Spinal cord (tissue), 10 donors: ENCODE measurements at places on chromosomes 4 and X.

- DNase-seq: no peak
- H3K27ac ChIP-seq: no peak overlapping the region
- no peaks in the 10 kb centered on the region for H3K4me1 ChIP-seq
These were observed 56.9 kb upstream of the SPRY1 start for GRCh38 chr4:123339507-123340380.

- no peaks in the 10 kb centered on the region for H3K36me3 ChIP-seq
- H3K27me3 ChIP-seq: no peaks in the 10 kb centered on the region
- no peak for DNase-seq
- H3K4me3 ChIP-seq: no peak overlapping the region
These were observed 225.1 kb downstream of the NR3C2 start for GRCh38 chr4:148216866-148217814.

- DNase-seq: no peak
- H3K36me3 ChIP-seq: no peaks in the 10 kb centered on the region
- H3K27ac ChIP-seq: no peak overlapping the region
- no peaks in the 10 kb centered on the region for H3K27me3 ChIP-seq
These were observed 150.5 kb upstream of the DDIT4L start for GRCh38 chr4:100340512-100341485.

DNA sequence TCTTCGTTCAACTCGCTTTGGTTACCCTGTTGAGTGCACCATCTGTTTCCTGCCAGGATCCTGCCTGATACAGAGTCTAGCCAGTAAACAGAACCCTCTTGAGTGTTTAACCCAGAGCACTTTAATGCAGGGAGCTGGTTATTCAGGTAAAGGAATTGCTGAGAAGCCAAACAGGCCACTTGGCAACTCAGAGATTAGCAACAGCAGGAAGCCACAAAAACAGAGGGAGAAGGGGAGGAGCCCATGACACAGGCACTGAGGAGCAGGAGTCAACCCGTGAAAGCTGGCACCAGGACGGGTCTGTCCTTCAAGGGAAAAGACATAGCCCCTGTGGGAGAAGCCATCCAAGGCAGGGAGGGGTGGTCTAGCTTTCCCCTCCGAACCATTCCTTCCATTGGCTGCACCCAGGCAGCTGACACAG lies 641.4 kb downstream of the ZNF674 start:
- no peak for DNase-seq
- no peak overlapping the region for H3K4me3 ChIP-seq
- H3K4me1 ChIP-seq: peaks cover 6% of the 10 kb centered on the region
- H3K36me3 ChIP-seq: no peaks in the 10 kb centered on the region
- peaks cover 6% of the 10 kb centered on the region for H3K27me3 ChIP-seq
- no peak overlapping the region for H3K27ac ChIP-seq

GRCh38 chrX:12886545-12886944 lies 19.7 kb downstream of the TLR7 start:
- DNase-seq: no peak
- no peaks in the 10 kb centered on the region for H3K4me1 ChIP-seq
- H3K36me3 ChIP-seq: no peaks in the 10 kb centered on the region
- no peaks in the 10 kb centered on the region for H3K27me3 ChIP-seq
- H3K4me3 ChIP-seq: no peak overlapping the region
